ENCODE measurements at places on chromosomes 2 and 18.

DNA sequence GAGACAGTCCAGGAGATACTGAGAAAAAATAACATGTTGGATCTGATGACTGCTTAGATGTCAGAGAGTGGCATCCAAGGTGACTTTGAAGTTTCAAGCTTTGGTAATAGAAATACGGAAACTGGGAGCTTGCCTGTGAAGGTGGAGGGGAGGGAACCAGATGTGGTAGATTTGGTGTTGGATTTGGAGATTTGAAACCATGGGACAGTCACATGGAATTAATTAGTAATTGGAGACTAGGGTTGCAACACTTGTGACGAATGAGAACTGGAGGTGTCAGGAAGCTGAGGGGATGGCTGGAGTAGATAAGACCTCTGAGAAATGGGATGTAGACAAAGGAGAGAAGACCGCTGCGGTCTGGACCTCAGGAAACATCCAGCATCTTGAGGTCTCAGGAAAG lies 46.7 kb downstream of the RPL37A start:
- no peak for DNase-seq

DNA sequence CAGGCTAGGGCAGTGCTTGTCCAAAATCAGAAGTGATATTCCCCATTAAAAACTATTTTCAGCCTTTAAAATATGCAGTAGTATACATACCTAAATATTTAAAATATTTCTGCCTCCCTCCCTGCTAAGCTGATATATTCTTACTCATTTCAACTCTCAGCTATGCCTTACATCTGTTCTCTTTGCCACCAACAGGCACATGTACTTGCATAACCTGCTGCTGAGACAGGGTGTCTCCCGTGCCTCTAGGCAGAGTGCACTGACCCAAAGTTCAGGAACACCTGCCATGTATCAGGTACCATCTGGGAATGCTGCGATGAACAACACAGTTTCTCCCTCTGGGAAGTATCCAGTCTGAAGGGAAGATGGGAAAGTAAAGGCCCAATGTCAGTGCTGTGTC lies 91.7 kb downstream of the STK39 start:
- DNase-seq = no peak

DNA sequence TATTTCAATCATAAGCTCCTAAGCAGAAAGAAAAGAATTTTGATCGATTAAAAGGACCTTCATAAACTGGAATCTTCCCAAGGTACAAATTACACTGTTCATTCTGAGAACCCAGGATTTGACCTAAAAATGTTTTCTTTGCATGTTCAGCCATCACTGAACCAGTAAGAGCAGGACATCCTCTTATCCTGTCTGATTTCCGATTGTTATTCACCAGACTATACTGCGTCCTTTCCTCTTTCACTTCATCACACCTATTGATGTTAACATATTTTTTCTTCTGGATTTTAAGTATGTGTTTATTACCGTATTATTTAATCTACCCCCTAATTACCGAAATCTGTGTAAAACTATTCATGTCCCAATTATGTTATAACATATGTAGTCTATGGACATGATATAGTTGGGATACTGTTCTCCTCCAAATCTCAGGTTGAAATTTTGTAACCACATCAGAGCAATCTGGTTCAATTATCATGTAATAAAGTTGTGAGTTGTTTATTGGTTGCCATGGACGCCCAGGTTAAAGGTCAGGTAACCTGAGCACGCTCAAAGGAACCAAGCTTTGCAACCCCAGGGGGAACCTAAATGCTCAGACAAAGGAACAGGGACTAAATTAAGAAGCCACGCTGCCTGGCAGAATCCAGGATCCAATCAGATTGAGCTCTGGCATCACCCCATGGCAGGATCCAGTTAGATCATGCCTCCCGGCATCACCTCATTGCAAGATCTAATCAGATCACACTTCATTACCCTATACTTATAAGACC lies 11.6 kb upstream of the TBC1D8 start:
- no peak for DNase-seq

DNA sequence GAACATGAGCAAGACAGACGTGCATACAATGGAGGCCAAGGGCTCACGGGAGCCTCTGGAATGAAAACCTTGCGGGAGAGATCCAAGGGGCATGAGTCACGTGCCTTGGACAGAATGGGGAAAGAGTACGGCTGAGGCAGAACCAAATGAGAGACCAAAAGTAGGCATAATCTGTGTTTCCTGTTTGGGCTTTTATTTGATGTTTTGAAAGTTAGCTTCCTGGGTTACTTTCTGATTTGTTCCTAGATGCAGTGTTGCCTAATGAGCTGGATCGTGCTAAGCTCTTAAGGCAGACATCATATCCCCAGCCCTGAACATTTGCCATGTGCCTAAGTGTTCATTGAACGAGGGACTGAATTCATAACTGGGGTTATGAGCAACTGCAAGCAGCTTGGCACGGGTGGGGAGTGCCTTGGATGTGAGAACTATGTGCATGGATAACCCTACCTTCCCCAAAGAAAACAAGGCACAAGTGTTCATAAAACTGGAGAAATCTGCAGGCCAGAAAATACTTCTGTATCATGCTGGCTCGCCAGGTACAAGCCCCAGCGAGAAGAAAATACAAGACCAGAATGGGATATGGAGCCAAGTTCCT lies 60.3 kb upstream of the RPL31 start:
- DNase-seq = no peak

- DNase-seq = no peak
Measured at GRCh38 chr18:54713386-54713785, 114.9 kb upstream of the RAB27B start.

GRCh38 chr18:11283479-11284161 lies 134.3 kb upstream of the PIEZO2 start:
- DNase-seq = no peak

GRCh38 chr2:171723716-171724683 lies 36.7 kb downstream of the DYNC1I2 start:
- peak; percentile 98 for DNase-seq

GRCh38 chr18:5982332-5982731 lies 87.0 kb upstream of the TMEM200C start:
- DNase-seq = no peak

DNA sequence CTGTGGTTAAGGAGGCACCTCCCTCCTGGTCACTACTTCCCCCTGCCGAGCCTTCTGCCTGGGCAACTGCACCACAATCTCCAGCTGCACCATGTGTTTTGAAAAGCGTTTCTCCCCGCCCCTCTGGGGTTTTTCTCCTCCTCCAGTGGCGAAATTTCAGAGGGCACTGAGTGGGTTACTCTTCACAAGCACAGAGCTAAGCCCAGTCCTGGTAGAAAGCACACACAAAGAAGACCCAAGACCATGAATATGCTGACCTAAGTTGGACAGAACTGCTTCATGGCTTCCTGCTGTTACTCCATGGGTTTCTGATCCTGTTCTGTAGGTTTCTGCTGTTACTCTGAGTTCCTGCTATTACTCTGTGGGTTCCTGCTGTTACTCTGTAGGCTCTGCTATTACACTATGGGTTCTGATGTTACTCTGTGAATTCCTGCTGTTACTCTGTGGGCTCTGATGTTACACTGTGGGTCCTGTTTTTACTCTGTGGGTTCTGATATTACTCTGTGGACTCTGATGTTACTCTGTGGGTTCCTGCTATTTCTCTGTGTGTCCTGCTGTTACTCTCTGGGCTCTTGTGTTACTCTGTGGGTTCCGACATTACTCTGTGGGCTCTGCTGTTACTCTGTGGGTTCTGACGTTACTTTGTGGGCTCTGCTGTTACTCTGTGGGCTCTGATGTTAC lies 216.6 kb downstream of the RTP5 start:
- no peak for DNase-seq

- no peak for DNase-seq
Measured at GRCh38 chr2:219207134-219207883, 727 bp downstream of the ZFAND2B start.

DNA sequence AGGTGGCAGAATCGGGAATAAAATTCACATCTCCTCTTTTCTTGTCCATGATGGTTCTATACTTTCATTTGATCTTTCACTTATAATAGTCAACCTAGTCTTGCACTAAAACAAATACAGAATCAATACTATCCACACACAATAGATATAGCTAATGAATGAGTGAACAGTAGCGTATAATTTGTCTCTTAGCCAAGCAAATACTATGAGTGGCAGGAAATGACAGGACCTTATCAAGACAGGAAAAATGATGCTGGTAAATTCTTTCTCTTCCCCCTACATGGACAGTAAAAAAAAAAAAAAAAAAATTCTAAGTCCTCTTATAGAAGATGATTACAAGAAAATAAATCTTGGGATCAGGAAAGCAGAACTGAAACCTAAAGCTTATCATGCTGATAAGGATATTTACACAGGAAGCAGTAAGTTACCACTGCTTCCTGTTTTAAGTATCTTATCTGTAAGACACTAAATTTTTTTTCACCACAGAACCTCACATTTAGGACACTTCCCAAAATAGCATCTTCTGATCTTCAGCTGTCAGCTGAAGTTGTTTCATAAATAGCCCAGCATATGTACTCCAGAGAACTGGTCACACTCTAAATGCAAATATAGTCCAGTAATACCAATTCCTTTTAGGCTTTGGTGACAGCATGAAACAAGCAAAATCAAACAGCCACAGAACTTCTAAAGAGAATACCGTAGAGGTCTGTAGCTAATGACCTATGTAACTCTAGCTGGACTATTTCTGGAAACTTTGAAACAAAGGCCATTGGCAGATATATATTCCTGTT lies 27.0 kb downstream of the IRS1 start:
- no peak for DNase-seq

DNA sequence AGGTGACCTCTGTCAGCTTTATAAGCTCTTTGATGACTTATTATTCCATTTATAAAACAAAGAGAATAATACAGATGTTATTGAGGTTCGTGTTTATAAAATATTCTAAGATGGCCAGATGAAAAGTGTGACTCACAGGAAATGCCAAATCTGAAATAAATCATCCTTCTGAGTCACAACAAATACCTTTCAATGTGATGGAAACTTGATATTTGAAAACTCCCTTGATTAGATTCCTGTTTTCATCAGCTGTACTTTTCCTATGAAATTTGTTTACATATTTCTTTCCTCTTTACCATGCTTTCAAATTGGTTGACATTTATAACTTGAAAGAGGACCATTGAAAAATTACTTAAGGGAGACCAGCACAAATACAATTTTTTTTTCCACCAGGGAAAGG lies 30.6 kb upstream of the PPP1R1C start:
- DNase-seq = peak; percentile 5

DNA sequence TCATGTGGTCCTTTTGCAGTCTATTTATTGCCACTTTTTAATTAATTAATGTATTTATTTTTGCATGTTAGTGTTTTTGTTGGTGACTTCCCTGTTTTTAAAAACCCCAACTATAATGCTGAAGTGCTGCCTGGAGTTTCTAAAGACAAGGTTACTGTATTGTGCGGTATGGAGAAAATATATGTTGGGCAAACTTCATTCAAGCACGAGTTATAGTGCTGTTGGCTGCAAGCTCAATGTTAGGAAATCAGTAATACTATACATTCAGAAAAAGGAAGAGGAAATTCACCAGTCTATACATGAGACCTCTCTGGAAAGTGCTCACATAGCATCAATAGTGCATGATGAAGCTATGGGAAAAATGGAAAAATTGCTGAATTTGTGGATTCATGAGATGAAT lies 15.4 kb upstream of the RBMS1 start:
- no peak for DNase-seq

DNA sequence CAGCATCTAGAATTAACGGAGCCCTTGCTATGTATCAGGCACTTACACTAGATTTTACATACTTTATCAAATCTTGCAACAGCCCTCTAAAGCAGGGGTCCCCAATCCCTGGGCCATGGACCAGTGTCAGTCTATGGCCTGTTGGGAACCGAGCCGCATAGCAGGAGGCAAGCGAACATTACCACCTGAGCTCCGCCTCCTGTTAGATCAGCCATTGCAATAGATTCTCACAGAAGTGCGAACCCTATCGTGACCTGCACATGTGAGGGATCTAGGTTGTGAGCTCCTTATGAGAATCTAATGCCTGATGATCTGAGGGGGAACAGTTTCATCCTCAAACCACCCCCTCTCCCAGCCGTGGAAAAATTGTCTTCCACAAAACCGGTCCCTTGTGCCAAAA lies 13.4 kb downstream of the DNAJB2 start:
- DNase-seq = no peak

DNA sequence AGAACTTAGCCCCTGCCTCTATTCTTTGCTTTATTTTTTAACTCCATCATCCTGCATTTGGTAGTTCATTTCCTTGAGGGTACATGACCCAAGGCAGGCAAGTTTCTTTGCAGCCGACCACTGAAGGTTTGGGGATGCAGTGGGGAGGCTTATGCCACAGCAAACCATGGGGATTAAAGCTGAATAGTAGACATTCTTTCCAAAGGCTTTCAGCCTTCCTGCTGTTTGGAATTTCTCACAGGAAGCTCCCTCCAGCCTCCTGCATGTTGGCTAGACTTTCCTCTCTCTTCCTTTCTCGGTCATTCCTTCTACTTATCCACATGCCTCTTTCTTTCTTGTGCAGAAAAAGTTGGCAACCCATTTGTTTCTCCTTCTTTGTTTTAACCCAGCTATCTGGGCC lies 77.3 kb downstream of the SOCS6 start:
- no peak for DNase-seq

DNA sequence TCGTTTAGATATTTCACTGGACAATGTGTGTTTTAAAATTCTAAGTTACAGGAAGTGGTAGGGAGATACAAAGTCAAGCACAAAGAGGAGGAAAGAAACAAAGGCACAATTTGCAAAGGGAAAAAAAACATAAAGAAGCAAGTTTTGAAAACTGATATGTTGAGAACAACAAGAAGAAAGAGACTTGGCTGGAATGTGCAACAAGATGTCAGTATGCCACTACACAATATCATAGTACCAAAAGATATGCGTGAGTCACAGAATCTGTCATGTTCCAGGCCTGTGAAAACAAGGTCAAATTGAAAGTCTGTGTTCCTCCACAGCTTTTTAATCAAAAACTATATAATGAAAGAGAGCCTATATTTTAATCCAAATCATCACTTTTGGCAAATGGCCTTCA lies 12.0 kb downstream of the EXOC6B start:
- DNase-seq = no peak

DNA sequence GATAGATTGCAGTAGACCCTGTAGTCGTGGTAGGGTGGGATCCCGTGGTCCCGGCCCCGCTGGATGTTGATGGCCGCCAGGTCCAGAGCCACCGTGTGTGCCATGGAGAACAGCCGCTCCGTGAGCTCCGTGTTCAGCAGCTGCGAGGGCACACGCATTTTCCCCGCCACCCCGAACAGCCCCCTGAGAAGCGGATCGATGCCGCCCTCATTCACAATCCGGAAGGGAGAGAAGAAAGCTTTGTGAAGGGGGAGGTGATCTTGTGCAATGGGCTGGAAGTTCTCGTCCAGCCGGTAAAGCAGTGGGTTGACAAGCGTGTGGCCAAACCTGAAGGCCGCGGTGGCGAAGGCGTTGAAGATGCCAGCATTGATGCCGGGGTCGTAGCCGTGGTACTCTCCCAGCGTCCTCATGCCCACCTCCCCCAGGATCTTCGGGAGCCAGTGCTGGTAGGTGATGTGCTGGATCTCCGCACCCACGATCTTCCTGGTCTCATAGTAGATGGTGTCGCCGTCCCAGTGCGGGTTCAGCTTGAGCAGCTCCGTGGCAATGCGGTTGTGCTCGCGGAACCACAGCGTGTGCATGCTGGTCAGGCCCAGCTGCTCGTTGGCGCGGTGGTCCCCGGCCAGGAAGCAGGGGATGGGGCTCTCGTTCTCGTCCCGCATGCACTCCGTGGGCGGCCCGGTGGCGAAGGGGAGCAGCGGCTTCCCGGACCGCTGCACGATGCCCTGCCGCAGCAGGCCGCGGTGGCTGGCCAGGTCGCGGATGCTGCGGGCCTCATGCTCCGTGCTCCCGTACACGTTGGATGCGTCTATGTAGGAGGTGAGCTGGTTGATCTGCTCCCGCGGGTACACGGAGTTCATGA lies 95.8 kb downstream of the PXDN start:
- DNase-seq = no peak

- DNase-seq = no peak
Measured at GRCh38 chr2:144480285-144480684, 39.6 kb downstream of the ZEB2 start.
